SJCRH30 (cell line): ENCODE measurements at places on chromosomes 11 and 22. TPM values are rescaled to one million over a fixed set of nuclear protein-coding genes. Genes with fewer than 3 reads are reported as not detected.
A peak's percentile ranks its signal among the peaks of the same experiment; 100 is the strongest.

DNA sequence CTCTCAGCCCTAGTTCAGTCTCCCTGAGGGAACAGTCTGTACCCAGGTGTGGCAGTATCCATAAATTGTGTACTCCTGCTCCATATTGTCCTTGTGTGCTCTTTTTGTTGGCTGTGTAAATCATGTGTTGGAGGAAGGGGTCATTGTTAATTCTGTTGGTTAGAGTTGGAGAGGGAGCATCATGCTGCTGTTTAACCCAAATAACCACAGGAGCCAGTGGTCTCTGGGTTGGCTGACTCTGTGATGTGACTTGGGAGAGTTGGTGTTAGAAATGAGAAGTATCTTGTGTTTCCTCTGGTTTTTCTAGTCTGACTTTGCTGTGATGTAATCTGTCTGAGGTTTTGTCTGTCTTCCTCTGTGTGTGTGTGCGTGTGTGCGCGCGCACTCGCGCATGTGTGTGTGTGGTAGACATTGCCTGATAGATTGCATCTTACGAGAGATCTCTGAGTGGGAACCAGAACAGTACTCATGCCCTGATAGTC is 30.5 kb downstream of the CTNND1 start:
- H3K4me3 ChIP-seq: no peak overlapping the region
- peaks cover 45% of the 10 kb centered on the region for H3K36me3 ChIP-seq
- no peak for DNase-seq
- no peaks in the 10 kb centered on the region for H3K4me1 ChIP-seq
- H3K27me3 ChIP-seq: no peaks in the 10 kb centered on the region

Gene C11orf86
- total RNA-seq: not detected in 2 replicates

Gene DAGLA
- total RNA-seq: 2.1 and 2.5 TPM in 2 replicates

GRCh38 chr11:65615950-65616574 is 486 bp downstream of the PCNX3 start:
- H3K27me3 ChIP-seq: no peaks in the 10 kb centered on the region
- H3K36me3 ChIP-seq: peaks cover 13% of the 10 kb centered on the region
- peak overlapping the region; percentile 29; the same call in 1 of the 2 replicates for H3K27ac ChIP-seq
- DNase-seq: peak; percentile 65

Gene MMP13
- total RNA-seq: not detected in 2 replicates

DNA sequence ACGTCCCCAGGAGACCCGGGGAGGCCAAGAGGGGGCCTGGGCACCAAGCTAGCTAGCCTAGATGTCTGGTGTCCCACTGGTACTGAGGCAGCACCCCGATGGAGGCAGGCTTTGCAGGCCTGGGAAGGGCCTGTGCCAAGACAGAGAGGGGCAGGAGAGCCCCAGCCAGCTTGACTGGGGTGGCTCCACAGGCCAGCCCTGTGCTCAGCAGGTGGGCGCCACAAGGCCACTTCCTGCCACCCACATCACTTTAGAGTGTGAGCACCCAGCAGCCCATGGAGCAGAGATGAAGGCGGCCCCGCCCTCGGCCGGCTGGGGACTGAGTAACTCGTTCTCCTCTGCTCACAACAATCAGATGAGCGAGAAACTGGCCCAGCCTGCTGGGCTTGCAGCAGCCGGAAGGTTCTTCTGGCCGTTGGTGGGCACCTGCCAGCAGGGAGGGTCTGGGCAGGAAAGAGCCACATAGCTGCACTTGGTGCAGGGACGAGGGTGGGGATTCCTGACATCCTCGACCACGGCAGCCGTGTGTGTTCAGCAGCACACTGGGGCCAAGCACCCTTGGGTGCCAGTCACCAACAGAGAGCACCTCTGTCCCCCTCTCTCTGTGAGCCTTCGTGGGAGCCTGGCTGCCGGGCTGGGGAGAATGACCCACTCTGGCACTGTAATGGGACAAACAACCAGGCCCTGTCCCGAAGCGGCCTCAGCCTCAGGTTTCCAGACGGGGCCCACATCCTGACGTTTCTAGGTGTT is 7.6 kb downstream of the OSBPL5 start:
- no peaks in the 10 kb centered on the region for H3K36me3 ChIP-seq
- no peak overlapping the region for H3K27ac ChIP-seq
- no peak for DNase-seq
- H3K27me3 ChIP-seq: no peaks in the 10 kb centered on the region
- peaks cover 6% of the 10 kb centered on the region; the same call in 1 of the 2 replicates for H3K4me1 ChIP-seq
- no peak overlapping the region for H3K4me3 ChIP-seq

DNA sequence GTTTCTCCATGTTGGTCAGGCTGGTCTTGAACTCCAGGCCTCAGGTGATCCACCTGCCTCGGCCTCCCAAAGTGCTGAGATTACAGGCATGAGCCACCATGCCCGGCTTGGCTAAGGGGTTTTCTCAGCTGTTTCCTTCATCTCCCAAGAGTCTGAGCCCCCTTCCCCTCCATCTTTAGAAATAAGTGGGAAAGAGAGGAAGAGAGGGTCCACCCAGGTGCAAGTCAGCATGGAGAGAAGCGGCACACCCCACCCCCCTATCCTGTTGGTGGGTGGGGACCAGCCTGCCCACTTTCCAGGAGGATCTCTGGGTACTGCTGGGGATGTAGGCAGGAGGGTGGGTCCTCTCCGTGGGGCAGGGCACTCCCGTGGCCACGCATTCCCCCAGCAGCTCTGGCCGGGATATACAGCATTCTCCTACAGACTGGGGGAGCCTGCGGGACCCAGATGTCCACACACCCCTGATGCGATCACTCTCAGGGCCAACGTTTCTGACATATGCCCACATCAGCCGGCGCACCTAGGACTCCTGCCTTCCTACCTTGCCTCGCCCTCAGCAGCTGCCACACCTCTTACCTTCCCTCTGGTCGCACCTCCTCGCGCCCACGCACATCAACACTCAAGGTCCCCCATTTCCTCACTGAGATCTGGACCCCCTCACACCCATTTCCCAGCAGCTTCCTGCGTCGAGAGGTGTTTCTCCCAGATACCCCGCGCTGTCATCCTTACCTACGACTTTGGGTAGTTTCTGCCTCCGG is 8.9 kb downstream of the SCARF2 start:
- no peak overlapping the region for H3K4me3 ChIP-seq
- H3K36me3 ChIP-seq: peaks cover 29% of the 10 kb centered on the region
- H3K4me1 ChIP-seq: no peaks in the 10 kb centered on the region
- no peak for DNase-seq

GRCh38 chr11:71193431-71193830 is 58.9 kb downstream of the SHANK2 start:
- no peaks in the 10 kb centered on the region for H3K36me3 ChIP-seq
- H3K4me3 ChIP-seq: no peak overlapping the region
- H3K4me1 ChIP-seq: no peaks in the 10 kb centered on the region
- DNase-seq: no peak
- H3K27me3 ChIP-seq: no peaks in the 10 kb centered on the region; the same call in 1 of the 2 replicates
- no peak overlapping the region for H3K27ac ChIP-seq
